Activated CD4-positive, alpha-beta T cell treated with anti-CD3 and anti-CD28 coated beads, Interleukin-10, Interleukin-2, amounts not matched to agents 100 ng/mL and 50 ng/mL, durations not matched to agents 16 hours and 8 hours (primary cell): ENCODE measurements at places on chromosomes 12 and 14.

DNA sequence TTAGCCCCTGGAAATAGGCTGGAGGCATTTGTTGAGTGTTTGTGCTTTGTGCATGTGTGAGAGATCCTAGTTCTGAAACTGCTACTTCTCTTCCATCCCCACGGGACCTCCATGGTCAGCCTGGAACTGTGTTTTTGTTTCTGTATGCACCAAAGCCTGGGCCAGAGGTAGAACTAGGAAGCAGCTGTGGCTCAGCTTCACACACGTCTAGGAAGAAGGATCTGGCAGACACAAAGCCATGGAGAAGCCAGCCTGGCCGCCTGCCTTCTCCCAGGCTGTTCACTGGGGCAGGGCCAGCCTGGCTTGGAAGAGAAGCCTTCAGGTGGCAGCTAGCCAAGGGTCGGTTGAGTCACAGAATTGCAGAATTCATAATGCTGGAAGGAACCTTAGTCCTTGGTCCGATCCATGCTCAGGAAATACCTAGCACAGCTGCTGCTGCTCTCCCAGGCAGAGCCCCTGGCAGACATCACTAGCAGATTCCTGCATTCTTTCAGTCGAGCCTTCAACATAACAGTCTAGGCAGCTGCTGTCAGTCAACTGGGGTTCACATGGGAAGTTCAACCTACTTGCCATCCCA, 27.0 kb downstream of the RIN3 start:
- no peak for DNase-seq

- no peak for DNase-seq
Observed at GRCh38 chr12:8455271-8455670, 491 bp upstream of the CLEC6A start.

DNA sequence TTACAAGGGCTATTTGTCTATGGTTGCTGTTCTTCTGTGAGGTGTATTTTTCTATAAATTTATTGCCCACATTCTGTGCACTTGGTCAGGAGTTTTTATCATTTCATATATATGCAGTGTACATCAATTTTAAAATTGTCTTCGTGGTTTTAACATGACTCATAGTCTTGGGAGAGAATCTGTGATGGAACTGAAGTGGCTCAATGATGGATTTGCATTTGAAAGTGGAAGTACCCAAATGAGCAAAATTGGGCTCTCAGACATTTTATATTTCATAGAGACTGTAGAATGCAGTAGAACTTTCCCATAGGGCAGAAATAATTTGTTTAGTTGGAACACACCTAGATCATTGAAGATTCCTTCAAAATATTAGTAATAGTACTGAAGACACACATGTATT, 1.9 kb upstream of the SCFD1 start:
- DNase-seq = peak; percentile 67

GRCh38 chr14:54002653-54003052, 46.0 kb upstream of the BMP4 start:
- no peak for DNase-seq

DNA sequence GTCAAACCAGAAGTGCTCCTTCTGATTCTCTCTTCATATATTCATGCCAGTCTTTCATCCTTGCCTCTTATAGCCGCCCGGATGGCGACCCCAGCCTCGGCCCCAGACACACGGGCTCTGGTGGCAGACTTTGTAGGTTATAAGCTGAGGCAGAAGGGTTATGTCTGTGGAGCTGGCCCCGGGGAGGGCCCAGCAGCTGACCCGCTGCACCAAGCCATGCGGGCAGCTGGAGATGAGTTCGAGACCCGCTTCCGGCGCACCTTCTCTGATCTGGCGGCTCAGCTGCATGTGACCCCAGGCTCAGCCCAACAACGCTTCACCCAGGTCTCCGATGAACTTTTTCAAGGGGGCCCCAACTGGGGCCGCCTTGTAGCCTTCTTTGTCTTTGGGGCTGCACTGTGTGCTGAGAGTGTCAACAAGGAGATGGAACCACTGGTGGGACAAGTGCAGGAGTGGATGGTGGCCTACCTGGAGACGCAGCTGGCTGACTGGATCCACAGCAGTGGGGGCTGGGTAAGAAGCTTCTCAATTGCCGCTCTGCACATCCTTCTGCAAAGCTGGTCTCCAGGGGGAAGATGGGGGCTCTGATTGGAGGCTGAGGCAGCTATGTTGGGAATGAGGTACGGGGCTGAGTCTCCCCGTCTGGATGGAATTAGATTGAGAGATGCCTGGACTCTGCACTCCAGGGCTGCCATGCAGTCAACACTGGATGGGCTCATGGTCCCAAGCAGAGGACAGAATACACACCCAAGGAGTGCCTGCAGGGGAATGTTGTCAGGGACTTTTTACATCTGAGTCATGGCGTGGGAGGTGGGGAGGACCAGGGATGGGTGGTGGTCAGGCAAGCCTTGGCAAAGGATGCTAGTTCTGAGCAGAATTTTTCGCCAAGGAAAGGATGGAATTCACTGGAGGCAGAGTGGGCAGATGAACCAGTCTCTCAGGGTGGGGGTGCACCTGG, 1.3 kb downstream of the BCL2L2 start:
- DNase-seq = no peak

DNA sequence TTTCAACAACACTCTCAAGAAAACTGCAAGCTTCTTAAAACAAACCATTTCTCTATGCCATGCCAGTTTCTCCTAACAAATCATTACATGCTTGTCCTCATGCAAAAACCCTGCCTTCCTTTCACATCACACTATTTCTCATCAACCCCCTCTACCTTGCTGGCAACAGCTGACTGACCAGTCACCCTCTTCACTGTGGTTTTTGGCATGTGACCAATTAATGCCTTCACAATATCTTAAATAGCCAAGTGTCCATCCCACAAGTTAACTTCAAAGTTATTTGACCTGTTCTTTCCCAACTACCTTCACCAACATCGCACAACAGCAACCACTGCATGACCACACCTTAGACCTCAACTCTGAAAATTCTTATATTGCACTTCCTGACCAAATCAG, 159.6 kb downstream of the CEP128 start:
- DNase-seq = no peak

DNA sequence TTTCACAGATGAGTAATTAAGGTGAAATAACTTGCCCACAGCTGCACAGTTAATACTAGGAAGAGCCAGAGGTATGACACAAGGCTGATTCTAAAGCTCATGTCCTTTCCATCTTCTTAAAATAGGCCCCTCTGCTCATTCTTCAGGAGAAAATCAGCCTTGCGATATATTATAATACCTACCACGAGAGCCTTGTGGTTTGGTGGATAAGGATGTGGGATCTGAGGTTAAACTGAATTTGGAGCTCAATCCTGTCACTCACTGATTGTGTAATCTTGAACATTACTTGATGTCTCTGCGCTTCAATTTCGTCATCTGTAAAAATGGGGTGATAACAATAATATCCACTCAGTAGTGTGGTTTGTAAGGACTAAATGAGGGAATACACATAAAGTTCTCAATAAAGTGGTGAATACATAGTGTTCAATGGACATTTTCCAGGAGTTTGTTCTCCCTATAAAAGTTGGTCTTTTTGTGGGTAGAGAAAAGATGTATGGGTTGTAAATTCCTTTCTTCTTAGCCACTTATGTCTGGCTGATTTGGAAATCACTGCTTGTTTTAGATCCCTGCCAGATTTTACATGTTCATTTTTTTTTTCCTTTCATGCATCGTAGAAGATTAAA, 25.1 kb upstream of the ATP2B1 start:
- peak; percentile 65 for DNase-seq

- DNase-seq = peak; percentile 60
Observed at GRCh38 chr12:57845478-57846284, 848 bp downstream of the CTDSP2 start.

GRCh38 chr12:57242691-57243454, 8.1 kb downstream of the STAC3 start:
- peak; percentile 73 for DNase-seq

DNA sequence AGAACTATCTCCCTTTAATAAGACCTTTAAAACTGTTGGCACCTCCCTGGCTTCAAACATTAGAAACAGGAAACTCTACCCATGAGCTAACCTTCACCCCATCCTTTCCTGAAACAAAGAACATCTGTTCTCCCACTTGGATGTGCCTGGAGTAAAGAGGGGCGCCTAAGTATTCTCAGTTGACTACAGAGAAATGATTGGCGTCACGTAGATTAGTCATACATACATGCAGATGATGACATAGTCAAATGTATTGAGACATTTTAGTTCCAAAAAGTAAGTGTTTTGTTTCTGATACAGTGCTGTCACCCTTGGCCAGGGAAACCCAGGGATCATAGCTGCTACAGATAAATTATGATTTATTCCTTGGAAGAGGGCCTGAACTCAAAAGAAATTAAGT, 260.0 kb upstream of the PLEKHG7 start:
- no peak for DNase-seq

- DNase-seq = no peak
Observed at GRCh38 chr14:94775871-94776210, 5.9 kb upstream of the GSC start.

DNA sequence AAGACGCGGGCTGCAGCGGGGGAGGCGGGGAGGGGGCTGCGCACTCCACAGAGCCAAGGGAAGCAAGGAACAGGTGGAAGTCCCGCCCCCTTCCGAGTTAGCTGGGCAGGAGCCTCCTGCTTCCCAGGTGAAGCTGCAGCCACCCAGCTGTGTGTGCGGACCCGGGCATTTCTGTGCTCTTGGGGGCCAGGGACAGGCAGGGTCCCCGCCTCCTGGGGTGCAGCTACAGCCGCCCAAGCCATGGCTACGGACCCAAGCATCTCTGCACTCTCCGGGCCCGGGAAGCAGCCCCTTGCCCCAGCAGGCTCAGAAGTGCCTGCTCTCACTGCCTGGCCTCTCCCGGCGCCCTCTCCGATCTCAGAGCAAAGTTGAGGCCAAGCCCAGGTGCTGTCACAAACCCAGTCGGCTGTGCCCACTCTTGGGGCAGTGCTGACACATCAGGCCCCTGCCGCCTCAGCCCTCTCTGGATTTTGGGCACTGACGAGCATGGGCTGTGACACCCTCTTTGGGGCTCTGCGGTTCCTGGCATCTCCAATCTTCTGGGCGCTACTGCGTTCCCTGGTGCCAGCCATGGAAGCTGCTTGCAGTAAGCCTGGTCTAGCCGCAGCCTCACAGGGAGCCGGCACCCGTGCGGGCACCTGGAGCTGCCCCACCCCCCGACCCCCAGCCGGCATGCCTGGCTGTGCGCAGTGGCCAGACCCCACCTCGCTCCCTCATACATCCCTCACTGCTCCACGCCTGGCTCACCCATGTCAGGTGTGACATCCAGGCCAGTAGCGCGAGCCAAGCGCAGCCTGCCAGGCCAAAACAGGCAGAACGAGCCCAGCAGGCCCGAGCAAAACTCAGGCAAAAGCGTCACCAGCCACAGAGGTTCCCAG, 8.5 kb upstream of the MGAT4C start:
- no peak for DNase-seq

- DNase-seq = no peak
Observed at GRCh38 chr14:53035336-53036210, 84.7 kb upstream of the FERMT2 start.

GRCh38 chr12:47085815-47086252, 6.1 kb upstream of the AMIGO2 start:
- DNase-seq = peak; percentile 82

DNA sequence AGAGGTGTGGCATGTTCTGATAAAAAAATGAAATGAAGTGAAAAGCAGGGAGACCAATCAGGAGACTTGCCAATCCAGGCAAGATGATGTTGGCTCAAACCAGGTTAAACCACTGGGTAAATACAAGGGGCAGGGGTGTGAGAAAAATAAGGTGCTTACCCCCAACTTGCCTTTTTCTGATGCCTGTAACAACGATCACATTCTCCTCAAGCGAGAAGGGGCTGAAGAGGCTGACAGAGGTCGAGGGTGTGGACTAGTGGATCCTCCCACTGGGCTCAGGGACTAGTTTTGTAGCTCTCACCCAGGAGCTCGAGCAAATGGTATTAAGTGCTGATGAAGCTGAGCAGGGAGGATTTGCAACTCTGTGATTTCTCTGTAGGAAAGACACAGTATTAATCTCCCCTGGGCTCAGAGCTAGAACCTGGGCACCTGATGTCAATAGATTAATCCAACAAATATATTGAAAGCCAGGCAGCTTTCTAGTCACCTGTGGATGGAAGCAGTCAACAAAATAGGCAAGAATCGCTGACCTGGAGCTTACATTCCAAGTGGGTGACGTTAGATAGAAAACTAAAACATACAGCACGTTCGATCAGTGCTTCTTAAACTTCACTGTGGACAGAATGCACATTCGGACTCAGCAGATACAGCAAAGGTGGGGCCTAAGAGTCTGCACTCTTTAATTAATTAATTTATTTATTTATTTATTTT, 15.2 kb upstream of the EAPP start:
- peak; percentile 19 for DNase-seq

- no peak for DNase-seq
Observed at GRCh38 chr14:104819361-104819781, 18.5 kb downstream of the ZBTB42 start.

- no peak for DNase-seq
Observed at GRCh38 chr12:124218243-124218560, 76.7 kb upstream of the RFLNA start.

DNA sequence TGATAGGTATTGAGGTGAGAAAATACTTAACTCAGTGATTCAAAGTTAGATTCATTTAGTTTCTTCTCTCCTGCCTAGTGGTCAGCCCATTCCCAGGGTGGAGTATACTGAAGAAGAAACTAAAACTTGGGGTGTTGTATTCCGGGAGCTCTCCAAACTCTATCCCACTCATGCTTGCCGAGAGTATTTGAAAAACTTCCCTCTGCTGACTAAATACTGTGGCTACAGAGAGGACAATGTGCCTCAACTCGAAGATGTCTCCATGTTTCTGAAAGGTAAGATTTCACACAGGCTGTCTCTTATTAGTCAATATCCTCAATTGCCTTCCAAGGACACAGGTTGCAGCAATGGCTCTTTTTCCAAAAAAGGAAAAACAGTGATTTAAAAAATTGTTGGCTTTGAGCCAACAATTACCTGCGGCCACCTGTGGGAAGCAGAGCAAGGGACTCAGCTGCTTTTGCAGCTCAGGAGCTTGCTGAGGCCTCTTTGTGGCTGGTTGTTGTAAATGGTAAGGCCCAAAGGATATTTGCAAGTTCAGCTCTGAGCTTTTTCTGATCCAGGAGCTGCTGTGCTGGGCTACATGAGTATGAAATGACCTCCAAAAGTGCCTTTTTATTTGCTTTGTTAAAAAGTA, 33.9 kb downstream of the TPH2 start:
- DNase-seq = no peak

GRCh38 chr14:105015242-105015641, 5.6 kb downstream of the CDCA4 start:
- peak; percentile 25 for DNase-seq

- DNase-seq = no peak
Observed at GRCh38 chr12:30652034-30652696, 43.5 kb downstream of the IPO8 start.

- no peak for DNase-seq
Observed at GRCh38 chr14:70193396-70193795, 4.6 kb upstream of the SLC8A3 start.

- DNase-seq = no peak
Observed at GRCh38 chr12:67222302-67222701, 46.9 kb upstream of the CAND1 start.

- no peak for DNase-seq
Observed at GRCh38 chr14:100606687-100607610, 19.7 kb upstream of the BEGAIN start.

- no peak for DNase-seq
Observed at GRCh38 chr12:108180255-108181094, 51.4 kb downstream of the WSCD2 start.
